ENCODE measurements at places on chromosomes 13 and 19.

DNA sequence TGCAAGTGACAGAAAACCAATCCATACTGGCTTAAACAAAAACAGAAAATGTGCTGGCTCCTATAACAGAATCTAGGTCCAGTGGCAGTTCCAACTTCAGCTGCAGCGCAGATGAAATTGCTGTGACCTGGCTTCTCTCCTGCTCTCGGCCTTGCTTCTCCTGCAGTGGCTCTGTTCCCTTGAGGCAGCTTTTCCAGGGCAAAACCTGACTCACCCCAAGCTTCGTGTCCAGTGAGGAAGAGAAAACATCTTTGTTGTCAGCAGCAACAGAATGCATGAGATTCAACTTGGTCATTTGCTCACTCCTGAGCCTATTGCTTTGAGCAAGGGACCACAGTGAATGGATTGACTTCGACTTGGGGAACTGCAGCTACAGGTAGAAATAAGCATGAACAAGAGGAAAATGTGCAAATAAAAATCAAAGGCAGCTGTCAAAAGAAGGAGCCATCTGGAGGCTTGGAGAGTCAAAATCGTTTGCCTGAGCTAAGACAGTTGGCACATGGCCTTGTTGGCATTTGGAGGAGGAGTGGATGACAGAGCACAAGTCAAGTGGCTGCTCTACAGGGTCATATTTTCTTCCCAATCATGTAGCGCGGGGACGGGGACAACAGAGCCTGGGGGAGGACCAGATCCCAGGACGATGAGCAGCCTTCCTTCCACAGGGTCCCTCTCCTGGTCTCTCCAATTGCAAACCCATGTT is 523.4 kb downstream of the FGF9 start:
- no peak for DNase-seq

DNA sequence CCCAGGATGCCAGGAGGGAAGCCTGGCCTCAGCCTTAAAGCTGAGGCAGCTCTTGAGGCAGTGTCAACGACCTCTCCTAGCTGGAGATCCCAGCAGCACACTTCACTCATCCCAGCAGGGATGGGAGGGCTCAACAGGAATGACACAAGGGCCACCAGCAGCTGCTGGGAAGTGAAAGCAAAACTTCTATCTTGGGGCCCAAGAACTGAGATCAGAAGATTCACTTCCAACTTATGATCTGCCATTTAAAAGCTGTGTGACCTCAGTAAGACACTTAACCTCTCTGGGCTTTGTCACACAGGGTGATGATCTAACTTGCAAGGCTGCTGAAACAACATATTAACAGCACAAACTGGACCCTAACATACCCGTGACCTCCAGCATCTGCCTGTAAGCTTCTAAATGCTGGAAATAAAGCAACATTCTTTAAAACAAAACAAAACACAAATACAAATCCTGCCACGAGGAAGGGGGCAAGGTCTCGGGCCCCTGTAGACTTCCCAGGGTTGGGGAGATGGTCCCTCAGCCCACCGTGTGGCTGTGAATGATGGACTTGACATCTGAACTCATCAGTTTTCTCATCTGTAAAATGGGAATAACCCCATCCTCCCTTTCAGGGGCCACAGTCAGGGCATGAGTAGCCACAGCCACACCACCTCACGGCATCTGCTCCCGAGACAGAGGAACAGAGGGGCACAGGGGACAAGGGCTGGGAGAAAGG is 22.7 kb downstream of the ELL start:
- DNase-seq = no peak

DNA sequence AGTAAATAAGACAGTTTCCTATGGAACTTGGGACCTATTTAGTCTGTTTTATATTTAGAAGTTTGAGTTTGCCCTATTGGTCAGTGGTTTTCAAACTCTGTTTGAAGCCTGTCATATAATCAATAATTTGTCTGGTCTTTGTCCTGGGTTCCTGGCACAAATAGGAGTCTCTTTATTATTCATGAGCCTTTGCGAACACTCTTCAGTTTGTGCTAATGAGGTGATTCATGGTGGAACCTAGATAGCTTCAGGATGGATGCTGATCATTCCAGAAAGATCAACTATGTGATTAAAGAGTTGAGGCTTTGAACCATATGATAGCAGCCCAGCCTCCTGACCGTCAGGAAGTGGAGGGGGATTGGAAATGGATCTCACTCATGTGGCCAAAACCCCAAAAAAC is 10.0 kb upstream of the VWA8 start:
- no peak for DNase-seq

DNA sequence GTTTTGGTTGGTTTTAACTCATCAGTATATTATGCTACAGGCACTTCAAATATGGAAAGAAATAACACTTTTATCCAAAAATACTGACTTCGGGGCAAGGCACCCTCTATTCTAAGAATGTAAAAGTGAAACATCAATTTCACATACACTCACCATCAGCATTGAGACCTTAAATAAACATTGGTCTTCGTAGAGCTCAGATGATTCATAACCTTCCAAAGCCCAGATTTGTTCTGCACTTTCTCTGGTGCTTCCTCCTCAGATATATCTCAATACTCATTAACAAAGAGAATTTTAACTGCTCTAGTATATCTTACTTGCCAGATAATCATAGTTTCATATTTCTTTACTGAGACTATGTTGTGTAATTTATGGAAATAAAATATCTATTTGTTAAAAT is 794.3 kb downstream of the LIG4 start:
- DNase-seq = no peak

DNA sequence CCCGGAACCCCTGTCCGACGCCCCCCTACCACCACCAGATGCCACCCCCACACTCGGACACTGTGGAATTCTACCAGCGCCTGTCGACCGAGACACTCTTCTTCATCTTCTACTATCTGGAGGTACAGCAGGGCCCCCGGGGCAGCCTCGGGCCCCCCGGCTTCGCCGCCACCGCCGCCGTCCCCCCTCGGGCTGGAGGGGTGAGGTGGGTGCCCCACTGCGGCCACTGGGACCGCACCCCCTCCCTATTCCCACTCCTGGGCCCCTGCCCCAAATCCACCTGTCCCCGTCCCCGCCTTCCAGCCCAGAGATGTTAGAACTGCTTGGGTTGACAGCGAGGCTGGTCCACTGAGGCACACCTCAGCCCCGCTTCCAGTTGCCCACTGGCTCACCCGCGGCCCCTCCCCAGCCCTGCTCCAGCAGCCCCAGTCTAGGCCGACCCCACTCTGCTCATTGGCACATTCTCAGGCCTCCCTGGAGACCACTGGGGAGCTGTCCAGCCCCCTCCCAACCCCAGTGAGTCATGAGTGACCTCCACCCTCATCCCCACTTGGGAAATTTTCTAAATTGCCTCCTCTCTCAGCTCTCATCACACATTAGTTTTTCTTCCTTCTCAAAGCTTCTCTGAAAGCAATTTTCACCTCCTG is 6.5 kb downstream of the LENG1 start:
- DNase-seq = no peak

DNA sequence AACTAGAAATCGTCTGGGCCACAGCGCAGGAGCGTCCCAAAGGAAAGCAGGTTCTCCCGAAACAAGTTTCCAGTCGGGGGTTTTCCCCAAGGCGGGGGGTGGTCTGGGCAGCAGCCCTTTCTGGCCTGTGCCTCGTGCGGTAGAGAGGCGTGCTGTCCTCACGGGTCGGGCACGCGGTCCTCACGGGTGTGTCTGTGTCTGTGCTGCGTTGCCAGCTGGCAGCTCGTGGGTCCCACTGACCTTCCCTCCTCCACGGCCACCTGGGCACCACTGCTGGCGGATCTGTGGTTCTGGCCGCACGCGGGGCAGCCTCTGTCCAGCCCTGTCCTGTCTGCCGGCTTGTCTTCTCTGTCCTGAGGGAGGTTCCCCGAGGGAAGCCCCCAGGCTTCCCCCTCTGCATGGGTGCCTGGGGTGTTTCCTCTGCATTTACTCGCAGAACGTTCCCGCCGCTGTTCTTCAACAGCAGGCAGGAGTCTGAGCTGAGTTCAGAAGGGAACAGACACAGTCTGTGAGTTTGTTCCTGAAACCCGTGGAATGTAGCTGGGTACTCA is 98.2 kb upstream of the MCF2L start:
- DNase-seq = no peak

GRCh38 chr19:28859811-28860210 is 353.1 kb downstream of the UQCRFS1 start:
- no peak for DNase-seq

- no peak for DNase-seq
These were observed 5.3 kb upstream of the CNMD start for GRCh38 chr13:52744842-52745375.

- peak; percentile 48 for DNase-seq
These were observed 113.2 kb downstream of the TM9SF2 start for GRCh38 chr13:99614465-99614885.

DNA sequence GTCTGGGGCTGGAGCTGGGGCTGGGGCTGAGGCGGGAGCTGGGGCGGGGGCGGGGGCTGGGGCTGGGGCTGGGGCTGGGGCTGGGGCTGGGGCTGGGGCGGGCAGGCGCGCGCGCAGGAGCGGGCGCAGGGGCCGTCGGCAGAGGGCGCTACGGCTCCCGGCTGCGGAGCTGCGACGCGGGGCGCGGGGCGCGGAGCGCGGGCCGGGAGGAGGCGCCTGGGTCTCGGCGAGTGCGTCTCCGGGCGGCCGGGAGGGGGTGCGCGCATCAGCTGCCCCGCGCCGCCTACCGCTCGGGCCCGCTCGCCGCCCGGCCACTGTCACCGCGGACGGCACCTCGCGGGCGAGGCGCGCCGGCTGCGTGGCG is 422 bp upstream of the MTUS2 start:
- DNase-seq = peak; percentile 10

GRCh38 chr13:96804174-96804573 is 190.1 kb downstream of the OXGR1 start:
- no peak for DNase-seq

DNA sequence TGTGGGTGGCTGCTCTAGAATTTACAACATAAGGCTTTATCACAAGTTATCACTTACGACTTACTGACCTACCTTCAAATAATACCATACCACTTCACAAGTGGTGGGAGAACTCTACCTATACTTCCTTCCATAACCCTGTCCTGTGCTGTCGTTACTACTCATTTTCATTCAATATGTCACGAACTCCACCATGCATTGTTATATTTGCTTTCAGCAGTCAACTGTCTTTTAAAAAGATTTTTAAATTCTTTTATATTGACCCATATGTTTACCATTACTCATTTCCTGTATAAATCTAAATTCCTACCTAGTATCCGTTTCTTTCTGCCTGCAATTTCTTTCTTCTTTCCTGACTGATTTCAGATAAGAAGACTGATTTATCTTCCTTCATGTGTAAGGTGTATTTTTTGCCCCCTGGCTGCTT is 200.0 kb downstream of the KLF12 start:
- DNase-seq = no peak

- no peak for DNase-seq
These were observed 45.0 kb downstream of the SLC7A1 start for GRCh38 chr13:29550430-29550988.

- peak; percentile 27 for DNase-seq
These were observed 21.1 kb downstream of the PROSER1 start for GRCh38 chr13:39016787-39017186.

DNA sequence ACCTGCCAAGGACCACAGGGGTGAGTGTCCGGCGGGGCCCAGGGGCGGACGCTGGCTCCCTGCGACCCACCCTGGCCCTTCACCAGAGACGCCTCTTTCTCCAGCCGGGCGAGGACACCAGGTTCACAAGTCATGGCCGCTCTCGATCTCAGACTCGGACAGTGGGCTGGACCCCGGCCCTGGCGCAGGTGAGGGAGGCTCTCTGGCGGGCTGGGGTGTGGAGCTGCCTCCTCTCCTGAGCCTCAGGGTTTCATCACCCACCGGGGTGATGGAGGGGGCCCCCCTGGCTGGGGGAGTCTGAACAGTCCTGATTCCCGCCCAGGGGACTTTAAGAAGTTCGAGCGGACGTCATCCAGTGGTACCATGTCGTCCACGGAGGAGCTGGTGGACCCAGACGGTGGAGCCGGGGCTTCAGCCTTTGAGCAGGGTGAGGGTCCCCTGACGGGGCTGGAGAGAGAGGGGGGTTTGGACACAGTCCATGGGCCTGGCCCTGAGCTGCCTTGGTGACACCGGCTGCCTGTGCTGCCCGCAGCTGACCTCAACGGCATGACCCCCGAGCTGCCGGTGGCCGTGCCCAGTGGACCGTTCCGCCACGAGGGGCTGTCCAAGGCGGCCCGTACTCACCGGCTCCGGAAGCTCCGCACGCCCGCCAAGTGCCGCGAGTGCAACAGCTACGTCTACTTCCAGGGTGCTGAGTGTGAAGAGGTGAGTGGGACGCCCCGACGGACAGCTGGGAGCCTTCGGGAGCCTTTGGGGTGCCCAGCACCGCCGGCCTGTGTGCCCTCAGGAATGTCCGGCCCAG is 13.6 kb downstream of the ARHGAP45 start:
- no peak for DNase-seq

GRCh38 chr13:30222254-30222653 is 85.1 kb downstream of the KATNAL1 start:
- no peak for DNase-seq

GRCh38 chr19:16154557-16154956 is 11.1 kb downstream of the HSH2D start:
- no peak for DNase-seq

- DNase-seq = no peak
These were observed 844.9 kb upstream of the SLITRK5 start for GRCh38 chr13:86826232-86826631.

- DNase-seq = no peak
These were observed 1261.9 kb downstream of the PCDH17 start for GRCh38 chr13:58893396-58893795.

- peak; percentile 37 for DNase-seq
These were observed 501 bp downstream of the GTPBP3 start for GRCh38 chr19:17337675-17338432.

GRCh38 chr13:98129059-98129746 is 13.7 kb upstream of the FARP1 start:
- no peak for DNase-seq

- no peak for DNase-seq
These were observed 1.2 kb upstream of the NUMBL start for GRCh38 chr19:40691421-40692211.

DNA sequence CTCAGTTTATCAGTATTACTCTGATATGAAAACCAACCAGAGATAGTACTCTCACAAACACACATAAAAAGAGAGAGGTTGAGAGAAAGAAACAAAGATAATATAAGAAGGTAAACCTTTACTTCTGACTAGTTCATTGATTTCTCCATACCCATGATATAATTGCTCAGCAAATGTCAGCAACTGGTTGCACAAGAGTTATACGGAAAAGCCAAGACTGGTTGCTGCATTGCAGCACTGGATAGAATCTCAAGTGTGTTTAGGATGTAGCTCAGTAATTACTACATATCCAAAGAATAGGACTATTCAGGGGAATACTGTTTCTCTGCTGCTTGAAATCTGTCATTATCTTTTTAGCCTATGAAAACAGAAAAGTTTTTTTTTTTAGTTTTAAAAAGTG is 1332.8 kb downstream of the OLFM4 start:
- no peak for DNase-seq

GRCh38 chr13:49348751-49349150 is 95.1 kb downstream of the CAB39L start:
- DNase-seq = no peak
